ENCODE measurements at places on chromosomes 5 and 9.

- no peak for DNase-seq
These were observed 9.5 kb downstream of the LHFPL2 start for GRCh38 chr5:78638973-78639669.

- no peak for DNase-seq
These were observed 21.1 kb downstream of the AP3B1 start for GRCh38 chr5:78273436-78273835.

DNA sequence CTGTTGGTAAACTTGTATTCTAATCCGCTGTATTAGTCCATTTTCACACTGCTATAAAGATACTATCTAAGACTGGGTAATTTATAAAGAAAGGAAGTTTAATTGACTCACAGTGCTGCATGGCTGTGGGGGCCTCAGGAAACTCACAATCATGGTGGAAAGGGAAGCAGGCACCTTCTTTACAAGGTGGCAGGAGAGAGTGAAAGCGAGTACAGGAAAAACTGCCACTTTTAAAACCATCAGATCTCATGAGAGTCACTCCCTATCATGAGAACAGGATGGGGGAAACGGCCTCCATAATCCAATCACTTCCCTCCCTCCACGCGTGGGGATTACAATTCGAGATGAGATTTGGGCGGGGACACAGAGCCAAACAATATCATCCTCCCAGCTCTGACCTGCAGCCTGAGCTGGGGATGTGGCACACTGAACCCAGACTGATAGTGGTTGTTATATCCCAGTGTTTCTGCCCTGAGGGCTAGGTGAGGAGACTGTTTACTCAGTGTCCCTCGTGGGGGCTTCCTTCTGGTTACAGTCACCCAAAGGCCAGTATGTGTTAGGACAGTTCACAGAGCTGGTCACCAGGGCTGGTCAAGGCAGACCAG is 488.3 kb downstream of the KDM4C start:
- DNase-seq, result no peak

GRCh38 chr9:112725961-112726360 is 8.0 kb upstream of the INIP start:
- DNase-seq, result no peak

- DNase-seq, result no peak
These were observed 120.1 kb upstream of the TSLP start for GRCh38 chr5:110951373-110951791.

DNA sequence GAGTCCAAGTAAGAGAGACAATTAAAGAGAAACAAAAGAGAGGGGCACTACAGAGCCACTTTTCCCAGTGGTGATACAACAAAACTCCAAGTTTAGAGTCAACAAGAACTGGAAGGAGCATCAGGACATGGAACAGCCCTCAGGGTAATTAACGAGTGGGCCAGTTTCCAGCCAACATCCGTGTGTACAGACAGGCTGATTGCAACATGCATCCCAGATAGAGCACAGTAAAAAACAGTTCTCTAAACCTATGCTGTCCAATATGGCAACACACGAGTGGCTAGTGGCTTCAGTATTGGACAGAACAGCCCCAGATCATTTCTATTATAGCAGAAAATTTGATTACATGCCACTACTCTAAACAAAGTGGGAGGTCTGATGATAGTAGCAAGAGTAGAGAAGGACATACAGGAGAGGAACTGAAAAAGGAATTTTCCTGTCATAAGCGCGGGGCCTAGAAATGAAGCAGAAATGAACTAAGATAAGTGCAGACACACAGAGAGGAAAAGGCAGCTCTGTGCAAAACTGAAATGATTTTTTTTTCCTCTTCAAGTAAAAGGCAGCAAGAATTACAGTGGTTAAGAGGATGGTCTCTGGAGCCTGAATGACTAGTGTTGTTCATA is 175.6 kb upstream of the CCNG1 start:
- no peak for DNase-seq

- DNase-seq, result no peak
These were observed 170.9 kb upstream of the WWC1 start for GRCh38 chr5:168120401-168121137.

GRCh38 chr5:170296935-170297588 is 515 bp downstream of the LCP2 start:
- DNase-seq, result no peak

GRCh38 chr5:51882647-51883046 is 499.4 kb downstream of the ISL1 start:
- no peak for DNase-seq

GRCh38 chr5:33074548-33074947 is 363.4 kb downstream of the NPR3 start:
- DNase-seq, result no peak

- DNase-seq, result no peak
These were observed 391.9 kb upstream of the PRR16 start for GRCh38 chr5:120072068-120072761.

- DNase-seq, result no peak
These were observed 290.5 kb upstream of the ITGA1 start for GRCh38 chr5:52497133-52497693.

GRCh38 chr9:97364769-97365490 is 47.0 kb upstream of the TDRD7 start:
- DNase-seq, result no peak

- no peak for DNase-seq
These were observed 263.2 kb downstream of the GABRB2 start for GRCh38 chr5:161283296-161283695.

- DNase-seq, result no peak
These were observed 13.4 kb downstream of the FBXO10 start for GRCh38 chr9:37562826-37563225.

- no peak for DNase-seq
These were observed 83.1 kb downstream of the COL27A1 start for GRCh38 chr9:114238472-114238871.

- DNase-seq, result no peak
These were observed 55.8 kb upstream of the ARRDC3 start for GRCh38 chr5:91438871-91439270.

DNA sequence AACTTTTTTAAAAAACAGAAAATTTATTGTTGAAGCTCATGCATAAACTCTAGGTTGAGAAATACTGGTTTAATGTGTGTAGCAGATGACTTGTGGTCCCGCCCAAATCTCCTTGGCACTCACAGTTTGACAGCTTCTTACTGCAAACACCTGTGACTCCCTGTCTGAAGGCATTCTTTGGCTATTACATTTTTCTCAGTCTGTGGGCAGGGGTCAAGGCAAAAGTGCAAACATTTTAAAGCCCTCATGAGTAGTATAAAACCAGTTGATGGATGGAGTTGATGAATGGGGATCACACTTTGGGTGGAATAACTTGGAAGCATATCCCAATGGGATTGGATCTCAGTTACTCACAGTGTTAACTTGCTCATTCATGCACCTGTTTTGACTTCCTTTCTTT is 1007.0 kb upstream of the NUDT12 start:
- no peak for DNase-seq

DNA sequence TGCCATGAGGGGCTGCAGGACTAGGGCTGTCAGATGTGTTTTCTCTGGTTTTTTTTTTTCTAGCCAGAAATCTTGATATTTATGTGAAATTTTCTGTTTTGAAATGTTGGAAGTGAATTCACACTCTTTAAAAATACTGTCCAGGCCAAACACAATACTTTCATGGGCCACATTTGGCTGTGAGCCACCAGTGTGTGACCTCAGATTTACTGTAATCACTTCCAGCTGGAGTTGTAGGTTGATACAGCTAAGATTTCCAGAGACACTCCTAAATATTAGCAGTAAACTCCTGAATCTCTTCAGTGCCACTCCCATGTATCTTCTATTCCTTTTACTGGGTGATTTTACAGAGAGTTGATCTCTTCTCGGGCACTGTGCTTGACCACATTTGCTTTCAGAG is 92.2 kb upstream of the CKMT2 start:
- DNase-seq, result no peak

GRCh38 chr5:119269061-119269944 is 86.5 kb upstream of the TNFAIP8 start:
- no peak for DNase-seq

GRCh38 chr5:94245608-94246007 is 372.8 kb downstream of the KIAA0825 start:
- no peak for DNase-seq

DNA sequence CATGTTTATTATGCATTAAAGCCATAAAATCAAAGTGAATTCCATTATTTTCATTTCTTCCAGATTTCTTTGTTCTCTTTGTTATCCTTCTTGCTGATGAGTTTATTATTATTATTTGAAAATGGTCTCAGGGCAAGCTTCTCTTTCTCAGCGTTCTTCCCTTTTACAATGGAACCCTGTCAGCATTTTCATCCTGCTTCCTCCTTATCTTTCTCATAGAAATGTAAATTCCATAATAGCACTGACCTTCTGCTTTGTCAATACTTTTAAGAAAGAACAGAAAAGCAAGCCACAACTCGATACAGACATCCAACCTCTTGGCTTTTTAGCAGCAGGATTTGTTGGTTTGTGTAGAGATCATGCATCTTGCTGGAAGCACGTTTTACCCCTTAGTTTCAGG is 114.0 kb upstream of the BASP1 start:
- no peak for DNase-seq

GRCh38 chr5:201672-202071 is 10.4 kb downstream of the LRRC14B start:
- no peak for DNase-seq

DNA sequence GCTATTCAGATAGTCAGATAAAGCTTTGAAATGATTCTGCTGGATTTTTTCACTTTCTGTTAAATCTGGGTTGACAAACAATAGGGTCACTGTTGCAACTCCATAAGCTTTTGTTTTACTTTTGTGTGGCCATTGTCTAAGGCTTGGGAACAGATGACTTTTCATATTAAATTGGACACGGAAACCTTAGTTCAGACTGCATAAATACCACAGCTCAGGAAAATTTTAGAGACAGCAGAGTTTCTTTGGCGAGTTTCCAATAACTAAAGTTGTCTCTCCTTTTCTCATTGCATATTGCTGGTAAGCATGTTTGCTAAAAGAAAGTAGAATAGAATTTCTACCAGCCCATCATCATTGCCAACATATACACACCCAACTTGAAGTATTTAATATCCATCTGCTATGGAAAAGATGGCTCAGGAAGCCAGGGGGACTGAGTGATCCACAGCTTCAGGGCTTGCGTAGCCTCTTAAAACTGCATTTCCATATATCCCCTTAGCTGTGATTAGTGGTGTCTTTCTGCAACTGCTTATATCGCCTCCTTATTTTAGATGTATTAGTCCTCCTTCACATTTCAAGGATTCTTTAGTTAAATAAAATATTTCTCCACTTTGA is 168.2 kb downstream of the ARHGAP26 start:
- no peak for DNase-seq

DNA sequence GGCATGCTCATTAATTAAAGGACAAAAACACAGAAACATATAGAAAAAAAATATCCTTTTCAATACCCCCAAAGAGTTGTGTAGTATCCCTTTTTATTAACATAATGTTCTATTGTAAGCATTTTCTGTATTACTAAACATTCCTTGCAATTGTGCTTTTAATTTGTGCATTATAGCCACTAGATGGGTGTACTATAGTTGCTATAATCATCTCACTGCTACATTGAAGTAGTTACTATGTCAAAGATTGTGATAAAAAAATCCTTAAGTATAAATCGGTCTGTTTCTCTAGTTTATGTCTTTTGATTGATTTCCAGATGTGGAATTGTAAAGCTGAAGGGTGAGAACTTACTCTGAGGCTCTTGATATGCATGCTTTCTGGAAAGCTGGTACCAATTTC is 21.4 kb downstream of the FREM1 start:
- no peak for DNase-seq

GRCh38 chr5:50836356-50836755 is 169.9 kb downstream of the PARP8 start:
- no peak for DNase-seq

DNA sequence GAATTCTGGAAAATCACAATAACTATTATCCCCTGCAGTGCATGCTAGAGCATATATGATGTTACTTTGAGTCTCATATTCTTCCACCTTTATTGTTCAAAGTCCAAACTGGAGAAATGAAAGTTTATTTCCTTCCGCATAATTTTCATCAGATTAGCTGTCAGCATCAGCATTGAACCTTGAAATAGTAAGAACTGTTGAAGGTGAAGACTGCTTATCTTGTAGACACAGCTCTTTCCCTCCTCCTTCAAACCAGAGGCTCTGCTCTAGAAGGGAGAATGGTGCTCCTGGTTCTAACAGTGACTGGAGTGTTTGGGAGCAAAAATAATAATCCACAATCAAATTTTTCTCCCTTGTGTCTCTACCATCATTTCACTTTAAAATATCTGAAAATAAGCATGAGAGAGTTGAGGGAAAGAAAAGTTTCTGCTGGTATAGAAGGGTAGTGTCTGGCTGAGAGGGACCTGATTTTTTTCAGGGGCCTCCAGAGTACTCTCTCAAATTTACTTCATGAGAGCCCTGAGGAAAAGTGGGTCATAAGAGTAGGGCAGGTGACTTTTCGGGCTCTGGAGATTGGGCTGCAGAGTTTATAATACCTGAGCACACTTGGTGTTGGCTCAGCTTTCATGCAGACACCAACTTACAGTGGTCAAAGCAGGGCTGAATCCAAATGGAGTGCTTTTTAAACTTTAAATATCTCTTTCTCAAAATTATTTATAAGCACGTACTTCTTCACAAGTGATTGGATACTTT is 170.4 kb downstream of the ZDHHC21 start:
- no peak for DNase-seq

- DNase-seq, result peak; percentile 74
These were observed 4.1 kb upstream of the AMBP start for GRCh38 chr9:114082017-114082762.

GRCh38 chr5:132422720-132423437 is 53.4 kb downstream of the SLC22A5 start:
- no peak for DNase-seq

DNA sequence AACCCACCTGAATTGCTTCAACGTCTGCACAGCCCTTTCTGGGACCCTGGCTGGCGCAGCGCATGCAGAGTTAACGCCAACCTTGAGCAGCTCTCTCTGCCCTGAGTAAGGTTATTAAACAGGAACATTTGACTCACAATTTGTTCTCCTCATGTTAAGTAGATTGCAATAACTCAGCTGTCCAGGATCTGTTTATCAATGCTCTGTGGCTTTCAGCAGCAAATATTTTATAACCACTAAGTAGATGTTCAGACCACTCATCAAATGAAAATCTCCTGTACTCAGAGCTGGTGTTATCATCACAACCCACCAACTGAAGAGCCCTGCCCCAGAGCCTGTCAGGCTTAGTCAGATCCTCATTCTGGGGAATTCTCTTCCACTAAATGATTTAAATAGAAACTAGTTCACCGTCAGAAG is 403.0 kb downstream of the ZNF608 start:
- DNase-seq, result no peak

GRCh38 chr9:13567833-13568232 is 288.3 kb upstream of the MPDZ start:
- no peak for DNase-seq
